D341Med (cell line): ENCODE measurements at places on chromosomes 3 and 15.

DNA sequence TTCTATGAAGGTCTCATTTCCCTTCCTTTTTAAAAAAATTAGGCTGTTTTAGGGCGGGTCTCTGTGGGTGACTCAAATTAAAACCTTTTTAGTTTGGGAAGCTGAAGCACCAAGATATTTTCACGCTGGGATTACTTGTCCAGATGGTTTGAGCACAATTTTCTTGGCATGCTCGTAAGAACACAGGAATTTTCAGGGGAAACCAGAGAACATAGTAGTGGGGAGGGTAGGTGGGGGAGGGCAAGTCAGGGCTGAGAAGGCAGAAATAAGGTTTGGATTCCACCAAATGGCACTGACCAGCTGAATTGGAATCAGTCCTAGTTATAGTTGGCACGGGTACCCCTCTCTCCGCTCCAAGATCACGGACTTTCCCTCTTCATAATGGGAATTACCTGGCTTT, 97.3 kb upstream of the LRIG1 start:
- DNase-seq: no peak

DNA sequence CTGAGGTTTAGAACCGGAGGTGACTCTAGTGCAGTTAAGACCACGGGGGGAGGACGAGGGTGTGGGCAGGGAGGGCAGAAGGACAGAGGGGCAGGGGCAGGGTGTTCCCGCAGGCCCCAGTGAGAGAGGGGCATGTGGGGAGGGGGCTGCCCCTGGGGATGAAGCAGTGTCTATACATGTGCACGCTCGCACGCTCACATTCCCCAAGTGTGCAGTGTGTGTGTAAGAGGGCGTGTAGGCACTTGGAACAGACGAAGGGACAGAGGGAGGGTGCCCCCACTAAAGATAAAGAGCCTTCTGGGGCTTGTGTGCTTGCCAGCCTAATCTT, 69.5 kb upstream of the MEF2A start:
- DNase-seq: no peak

DNA sequence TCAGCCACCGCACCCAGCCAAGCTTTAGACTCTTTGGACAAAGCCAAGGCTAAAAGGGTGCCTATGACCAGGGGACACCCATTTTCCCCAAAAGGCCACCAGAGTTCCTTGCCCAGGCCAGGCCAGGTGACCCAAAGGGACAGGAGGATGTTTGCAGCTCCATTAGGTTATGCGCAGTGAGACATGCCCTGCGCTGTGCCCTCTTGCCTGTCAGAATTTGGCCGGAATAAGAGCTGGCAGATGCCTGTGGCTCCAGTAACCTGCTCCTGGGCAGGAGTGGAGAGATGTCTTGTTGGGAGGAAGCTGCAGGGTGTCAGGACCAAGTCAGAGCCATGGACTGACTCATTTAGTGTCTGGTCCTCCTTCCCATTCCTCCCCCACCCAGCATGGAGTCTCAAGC, 20.5 kb downstream of the DNASE1L3 start:
- DNase-seq: no peak

- no peak for DNase-seq
These were observed 131.1 kb downstream of the ROBO2 start for GRCh38 chr3:77171026-77171425.

GRCh38 chr15:24857763-24858162, 97.0 kb upstream of the SNRPN start:
- no peak for DNase-seq
